ENCODE measurements at places on chromosomes 5 and 9.

- DNase-seq = no peak
Measured at GRCh38 chr5:139371482-139372435, 11.3 kb downstream of the SLC23A1 start.

DNA sequence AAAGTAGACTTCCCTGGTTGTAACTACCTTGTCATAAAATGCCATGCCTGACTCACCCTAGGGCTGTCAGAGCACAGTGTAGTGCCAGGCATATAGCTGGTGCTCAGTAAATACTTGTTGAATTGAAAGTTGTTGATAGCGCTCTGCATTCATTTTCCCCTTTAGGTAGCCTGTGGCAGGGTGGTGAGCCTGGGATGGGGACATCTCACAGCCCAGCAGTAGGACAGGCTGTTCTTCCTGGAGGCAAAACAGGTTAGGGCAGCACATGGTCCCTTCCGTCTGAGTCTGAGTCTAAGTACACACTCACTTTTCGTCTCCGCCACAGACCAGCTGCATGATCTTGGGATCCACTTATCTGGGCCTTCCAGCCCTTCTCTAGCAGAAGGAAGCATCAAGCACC lies 401.9 kb downstream of the ZSWIM6 start:
- DNase-seq = no peak

DNA sequence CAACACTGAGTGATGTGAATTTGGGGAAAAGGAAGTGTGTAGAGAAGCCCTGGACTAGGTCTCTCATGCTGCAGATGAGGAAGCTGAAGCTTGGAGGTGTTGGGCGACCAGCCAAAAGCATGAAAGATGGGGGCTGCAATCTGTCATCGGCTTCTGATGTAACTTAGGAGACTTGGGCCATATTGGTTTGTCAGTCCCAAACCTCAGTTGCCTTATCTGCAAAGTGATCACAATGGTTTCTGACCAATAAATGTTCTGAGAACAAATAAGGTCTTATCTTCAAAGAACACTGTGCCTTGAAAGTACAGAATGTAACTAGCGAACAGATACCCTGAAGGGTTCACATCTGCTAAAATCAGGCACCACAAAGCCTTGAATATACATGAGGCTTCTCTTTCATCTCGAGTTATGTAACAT lies 198.4 kb upstream of the NR3C1 start:
- DNase-seq = no peak

- DNase-seq = no peak
Measured at GRCh38 chr5:83687124-83687619, 33.5 kb downstream of the HAPLN1 start.
